Cerebellar cortex (tissue), 1 donor: ENCODE measurements at places on chromosomes 11 and 22.
A peak's percentile ranks its signal among the peaks of the same experiment; 100 is the strongest.

GRCh38 chr11:69352715-69353319, 58.9 kb downstream of the MYEOV start:
- DNase-seq: no peak

GRCh38 chr11:67400251-67400941, 1.3 kb downstream of the PPP1CA start:
- DNase-seq: no peak

GRCh38 chr11:44564670-44565210, 723 bp upstream of the CD82 start:
- no peak for DNase-seq

DNA sequence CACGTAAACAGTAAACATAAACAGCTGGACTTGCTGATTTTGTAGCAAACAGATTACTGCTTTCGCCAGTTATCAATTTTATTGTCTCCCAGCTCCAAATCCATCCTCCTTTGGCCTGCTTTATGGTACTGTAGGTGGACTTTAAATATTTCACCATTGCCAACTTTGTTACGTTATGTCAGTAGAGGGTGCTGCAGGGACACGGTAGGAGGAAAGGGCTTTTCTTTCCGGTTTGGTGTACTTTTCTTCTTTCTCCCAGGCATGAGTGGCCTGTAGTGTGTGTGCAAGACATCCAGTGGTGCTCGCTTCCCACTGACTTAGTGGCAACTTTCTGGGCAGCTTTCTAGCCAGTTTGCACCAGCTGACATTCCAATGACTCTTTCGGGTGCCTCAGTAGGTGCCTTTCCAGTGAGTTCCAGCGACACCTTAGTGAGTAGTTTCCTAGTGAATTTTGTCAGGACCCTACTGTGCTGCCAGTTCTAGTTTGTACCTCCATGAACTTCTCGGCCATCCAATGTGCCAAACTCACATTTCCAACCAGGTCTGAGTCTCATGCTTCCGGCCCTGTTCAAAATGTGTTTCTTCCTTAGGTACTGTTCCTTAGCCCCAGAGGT, 267.6 kb upstream of the TENM4 start:
- DNase-seq: peak; percentile 21

DNA sequence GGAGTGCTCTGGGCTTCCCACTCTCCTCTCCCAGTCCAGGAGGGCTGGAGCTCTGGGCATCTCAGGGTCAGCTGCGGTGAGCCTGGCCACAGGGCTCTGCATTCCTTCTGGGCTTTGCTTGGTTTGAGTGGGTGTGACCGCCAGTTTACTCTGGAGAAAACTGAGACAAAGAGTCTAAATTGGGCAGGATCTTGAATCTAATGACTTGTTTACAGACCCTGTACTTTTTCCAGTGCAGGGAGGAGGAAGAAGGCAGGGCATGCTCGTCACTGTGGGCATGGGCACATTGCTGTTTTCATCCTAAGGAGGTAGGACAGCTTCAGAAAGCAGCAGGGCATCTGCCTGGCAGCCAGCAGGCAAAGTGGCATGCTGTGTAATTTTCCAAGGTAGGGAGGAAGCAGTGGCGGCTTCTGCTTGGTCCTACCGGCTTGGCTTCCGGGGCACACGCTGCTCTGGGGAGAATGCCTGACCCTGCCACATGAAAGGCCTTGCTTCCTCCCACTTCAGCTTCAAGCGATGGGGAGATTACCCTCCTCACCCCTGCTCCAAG, 22.9 kb downstream of the FLI1 start:
- DNase-seq: no peak

DNA sequence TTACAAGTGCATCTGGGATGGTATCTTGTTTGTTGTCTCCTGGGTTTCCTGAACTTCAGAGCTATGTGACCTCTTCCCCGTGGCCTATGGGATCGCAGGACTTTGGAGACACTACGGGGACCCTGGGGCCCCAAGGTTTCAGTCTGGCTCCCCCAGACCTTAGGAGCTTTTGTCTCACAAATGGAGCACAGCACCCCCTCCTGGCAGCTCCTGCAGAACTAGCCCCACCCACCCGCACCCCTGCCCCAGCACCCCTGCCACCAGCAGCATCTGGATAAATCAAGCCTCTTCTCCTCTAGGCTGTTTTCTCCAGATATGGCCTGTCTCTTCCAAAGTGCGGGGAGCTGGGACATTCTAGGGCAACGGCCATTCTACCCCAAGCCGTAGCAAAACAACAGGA, 10.4 kb downstream of the RCOR2 start:
- no peak for DNase-seq

GRCh38 chr11:5663511-5663910, 21.4 kb downstream of the TRIM5 start:
- no peak for DNase-seq

DNA sequence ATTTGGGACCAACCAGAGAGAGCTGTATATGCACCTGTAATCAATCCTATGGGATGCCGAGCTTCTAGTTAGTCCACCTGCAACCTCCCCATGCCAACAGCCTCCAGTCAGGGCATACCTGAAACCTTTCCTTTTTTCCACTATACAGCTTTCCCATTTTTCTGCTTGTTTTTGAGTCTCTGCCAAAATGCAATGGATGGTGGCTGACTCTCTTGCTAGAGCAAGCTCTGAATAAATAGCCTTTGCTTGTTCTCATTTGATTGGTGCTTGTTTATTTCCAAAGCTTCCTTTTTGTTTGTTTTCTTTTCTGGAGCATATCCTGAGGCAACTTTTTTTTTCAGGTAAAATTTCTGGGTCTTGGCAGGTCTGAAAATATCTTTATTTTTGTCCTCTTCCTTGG, 58.0 kb upstream of the PLET1 start:
- DNase-seq: no peak

- DNase-seq: peak; percentile 42
Measured at GRCh38 chr11:6298605-6299004, 21.7 kb downstream of the CAVIN3 start.

GRCh38 chr22:27239520-27239919, 562.0 kb downstream of the MN1 start:
- no peak for DNase-seq

DNA sequence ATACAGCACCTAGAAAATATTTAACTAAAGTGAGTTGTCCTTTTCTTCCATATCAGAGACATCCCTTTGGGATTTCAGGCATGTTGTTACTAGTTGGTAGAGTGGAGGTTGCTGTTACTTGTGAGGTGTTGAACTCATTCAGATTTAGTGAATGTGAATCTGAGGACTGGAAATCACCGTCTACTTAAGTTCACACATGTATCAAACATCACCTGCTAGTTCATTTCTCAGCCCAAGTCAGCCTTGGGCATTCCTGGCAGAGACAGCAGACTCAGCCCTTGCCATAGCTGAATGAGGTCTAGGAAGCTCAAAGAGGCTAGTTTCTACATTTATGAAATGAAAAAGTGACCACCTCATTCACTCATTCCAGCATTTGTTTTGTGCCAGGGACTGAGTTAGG, 9.7 kb downstream of the KDELR3 start:
- no peak for DNase-seq

GRCh38 chr11:111815489-111815888, 49.3 kb upstream of the PPP2R1B start:
- no peak for DNase-seq

- DNase-seq: no peak
Measured at GRCh38 chr11:95256321-95256779, 25.3 kb upstream of the SESN3 start.

GRCh38 chr11:128236506-128237498, 350.6 kb downstream of the ETS1 start:
- no peak for DNase-seq

GRCh38 chr11:16942342-16942741, 71.9 kb downstream of the PLEKHA7 start:
- DNase-seq: no peak

GRCh38 chr11:121439337-121439736, 12.8 kb upstream of the SORL1 start:
- no peak for DNase-seq

DNA sequence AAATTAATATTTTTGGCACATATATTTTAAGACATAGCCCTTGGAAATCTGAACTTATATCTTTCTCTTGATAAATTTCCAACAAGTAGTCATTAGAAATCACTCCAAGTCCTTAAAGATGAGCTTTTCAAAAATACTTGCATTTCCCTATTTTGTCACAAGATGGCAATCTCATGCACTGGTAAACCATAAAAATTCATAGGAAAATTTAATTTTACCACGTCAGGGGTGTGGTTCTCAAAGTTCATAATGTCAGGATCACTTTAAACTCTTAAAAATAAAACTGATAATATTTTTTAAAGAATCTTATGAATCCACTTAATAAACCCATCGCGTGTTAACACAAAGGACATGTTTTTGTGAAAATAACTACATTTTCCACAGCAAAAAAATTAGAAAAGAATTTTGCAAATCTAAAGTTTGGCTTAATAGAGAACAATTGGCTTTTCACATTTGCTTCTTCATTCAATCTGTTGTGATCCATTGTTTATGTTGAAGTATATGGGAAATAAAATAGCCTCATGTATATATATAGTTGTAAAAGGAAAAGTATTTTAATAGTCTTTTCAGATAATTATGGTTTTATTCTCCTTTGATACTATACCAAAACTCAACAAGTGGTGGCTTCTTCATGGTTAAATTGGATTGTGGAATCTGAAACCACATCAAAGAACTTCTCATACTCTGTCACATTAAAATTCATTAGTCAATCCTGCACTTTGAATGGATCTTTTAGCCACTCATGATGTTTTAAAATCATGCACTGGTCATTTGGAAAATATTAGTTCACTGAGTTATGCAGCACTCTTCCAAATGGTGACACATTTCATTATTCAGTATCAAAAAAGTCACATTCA, 169.1 kb downstream of the CADM1 start:
- peak; percentile 57 for DNase-seq

DNA sequence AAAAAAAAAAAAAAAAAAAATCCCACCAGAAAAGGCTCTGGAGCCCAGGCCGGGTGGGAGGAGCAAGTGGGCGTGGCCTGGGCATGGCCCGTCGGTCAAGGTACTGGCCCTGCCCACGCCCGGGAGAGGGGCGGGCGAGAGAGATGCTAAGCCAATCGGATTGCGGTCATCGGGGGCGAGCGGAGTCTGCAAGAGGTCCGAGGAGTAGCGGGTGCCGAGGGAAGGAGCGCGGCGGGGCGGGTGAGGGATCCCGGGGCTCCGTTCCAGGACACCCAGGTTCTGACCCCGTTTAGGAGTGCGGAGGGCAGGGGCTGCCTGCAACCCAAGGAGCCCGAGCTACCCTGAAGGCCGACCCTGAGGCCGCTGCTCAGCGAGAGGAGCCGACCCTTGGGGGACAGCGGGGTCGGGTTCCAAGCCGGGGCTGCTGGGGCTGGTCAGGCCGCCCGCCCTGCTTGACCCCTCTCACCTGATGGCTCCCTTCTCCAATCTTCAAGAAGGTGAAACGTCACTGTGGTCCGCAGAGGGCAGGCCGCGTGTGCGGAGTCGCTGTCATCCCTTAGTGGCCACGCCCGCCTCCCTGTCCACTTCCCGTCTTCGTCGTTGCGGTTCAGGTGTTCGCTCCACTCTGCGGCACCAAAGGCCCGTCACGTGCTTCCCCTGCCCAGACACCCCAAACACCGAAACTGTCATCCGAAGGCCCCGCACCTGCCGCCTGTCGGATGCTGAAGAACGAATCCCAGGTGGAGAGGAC, 11.1 kb upstream of the TAB1 start:
- DNase-seq: peak; percentile 97

GRCh38 chr11:119518746-119519730, 96.1 kb upstream of the THY1 start:
- no peak for DNase-seq

GRCh38 chr11:118841469-118842242, 42.0 kb upstream of the CXCR5 start:
- DNase-seq: no peak

DNA sequence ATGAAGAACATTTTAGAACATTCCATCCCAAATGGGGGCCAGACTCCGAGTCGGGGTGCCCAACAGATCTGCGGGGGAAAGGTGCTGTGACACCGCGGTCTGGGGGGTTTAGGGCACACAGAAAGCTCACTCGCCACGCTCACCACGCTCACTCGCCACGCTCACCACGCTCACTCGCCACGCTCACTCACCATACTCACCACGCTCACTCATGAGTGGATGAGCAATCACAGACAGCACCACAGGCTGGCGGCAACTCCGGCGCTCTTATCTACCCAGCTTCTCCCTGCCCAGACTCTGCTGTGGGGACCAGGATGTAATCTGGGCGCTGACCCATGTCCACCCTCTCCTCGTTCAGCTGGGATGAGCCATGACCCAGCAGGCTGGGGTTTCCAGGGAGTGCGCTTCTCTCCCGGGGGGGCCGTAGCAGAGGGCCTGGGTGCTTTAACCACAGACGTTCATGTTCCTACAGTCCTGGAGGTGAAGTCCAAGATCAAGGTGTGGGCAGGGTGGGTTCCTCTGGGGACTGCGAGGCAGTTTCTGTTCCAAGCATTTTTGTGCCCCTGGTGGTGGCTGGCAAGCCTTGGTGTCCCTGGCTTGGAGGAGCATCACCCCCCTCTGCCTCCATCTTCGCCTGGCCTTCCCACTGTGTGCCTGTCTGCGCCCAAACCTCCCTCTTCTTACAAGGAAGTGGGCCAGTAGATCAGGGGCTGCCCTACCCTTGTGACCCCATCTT, 141.2 kb downstream of the CTTN start:
- no peak for DNase-seq
